ENCODE measurements at places on chromosomes 11 and 22.

- no peak for DNase-seq
Measured at GRCh38 chr11:71929491-71929890, 645 bp downstream of the RNF121 start.

DNA sequence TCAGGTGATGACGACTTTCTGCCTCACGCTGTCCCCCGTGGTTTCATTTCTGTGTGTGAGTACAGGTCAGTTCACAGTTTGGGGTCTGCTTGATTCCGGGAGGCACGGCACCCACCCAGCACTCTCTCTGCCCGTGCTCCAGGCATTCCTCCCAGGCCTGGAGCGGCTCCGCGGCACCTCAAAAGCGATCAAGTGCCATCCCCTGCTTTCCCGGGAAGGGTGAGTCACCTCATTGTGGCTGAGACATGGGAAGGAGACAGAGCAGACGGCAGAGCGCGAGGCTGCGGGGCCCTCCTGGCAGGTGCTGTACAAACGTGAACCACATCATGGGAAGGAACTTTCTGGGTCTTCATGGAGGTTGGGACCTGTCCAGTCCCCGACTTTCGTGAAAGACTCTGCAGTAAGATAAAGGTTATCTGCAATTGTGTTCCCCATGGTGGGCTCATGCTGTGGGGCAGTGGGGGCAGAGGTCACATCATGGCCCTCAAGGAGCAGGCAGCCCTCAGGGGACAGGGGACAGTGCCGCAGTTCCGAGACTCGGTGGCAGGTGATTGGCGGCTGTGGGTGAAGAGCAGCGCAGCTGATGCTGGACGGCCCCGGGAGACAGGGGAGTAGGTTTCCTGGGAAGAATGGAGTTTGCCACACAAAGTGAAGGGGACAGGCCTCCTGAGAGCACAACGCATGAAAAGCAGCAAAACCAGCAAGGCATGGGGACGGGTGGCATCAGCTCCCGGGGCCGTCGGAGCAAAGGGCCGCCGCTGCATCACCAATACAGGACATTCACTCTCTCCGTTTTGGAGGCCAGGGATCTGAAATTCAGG is 65.3 kb downstream of the CELSR1 start:
- no peak for DNase-seq

DNA sequence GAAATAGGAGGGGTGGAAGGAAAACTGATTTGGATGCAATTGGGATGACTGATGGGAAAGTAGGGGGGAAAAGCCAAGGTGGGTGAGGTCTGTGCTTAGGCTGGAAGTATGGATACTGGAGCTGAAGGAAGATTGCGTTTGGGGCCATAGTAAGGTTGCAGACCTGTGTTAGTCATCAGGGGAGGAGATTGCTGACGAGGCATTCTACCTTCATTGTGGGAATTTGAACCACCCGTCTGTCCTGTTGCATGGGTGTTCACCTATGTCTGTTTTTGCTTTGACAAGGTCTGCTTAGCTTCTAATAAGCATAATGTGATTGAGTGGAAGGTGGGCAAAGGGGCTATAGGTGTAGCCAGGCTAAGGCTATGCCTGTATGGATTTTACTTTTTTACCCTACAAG is 323.8 kb downstream of the BLID start:
- DNase-seq, result no peak

DNA sequence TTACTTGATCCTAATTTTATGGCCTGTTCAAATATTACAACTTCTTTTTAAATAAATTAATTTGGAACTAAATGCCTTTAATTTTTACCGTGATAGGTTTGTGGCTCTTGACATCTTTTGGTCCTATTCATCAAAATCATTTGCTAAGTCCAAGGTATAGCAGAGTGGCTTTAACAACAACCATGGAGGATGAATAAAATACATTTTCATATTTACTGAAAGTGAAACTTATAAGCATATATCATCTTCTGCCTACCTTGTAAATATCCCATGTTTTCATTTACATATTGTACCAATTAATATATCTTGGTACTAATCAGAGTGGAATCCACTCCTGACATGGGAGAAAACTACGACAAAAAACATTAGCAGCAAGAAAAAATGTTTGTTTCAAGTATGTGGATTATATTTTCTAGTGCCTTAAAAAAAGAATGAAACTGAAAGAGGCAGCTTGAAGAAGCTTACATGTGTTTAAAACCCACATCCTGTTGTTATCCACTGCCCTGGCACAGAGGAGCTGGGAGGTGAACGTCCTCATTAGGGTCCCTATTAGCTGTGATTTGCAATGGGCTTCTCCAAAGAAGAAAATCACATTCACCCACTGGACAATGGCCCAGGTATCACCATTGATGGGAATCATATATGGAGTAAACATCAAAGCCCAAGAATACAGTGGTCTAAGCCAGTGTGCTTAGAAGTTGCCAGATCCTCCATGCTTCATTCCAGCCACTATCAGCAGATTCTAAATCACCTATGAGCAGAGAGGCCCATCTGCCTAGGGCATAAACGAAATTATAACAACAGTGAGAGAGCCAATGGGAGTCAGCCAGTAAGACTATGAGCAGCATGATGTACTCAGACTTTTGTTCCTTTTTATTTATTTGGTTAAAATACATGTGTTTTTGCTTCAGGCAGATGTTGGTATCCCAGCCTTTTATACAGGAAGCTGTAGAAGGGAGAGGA is 84.7 kb downstream of the MAML2 start:
- DNase-seq, result no peak

DNA sequence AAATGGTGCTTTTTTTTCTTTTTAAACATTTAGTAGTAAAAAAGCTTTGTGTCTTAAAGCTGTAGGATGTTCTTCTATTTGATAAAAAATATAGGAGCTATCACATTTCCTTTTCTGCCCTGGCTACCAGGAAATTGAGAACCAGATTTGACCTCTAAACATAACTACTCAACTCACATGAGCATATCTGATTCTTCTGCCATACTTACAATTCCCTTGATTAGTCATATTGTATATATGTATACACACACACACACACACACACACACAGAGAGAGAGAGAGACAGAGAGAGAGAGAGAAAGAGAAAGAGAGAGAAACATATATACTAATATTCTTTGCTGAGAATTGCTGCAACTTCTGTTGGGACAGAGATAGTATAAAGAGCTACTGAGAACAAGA is 23.0 kb upstream of the GDPD4 start:
- DNase-seq, result no peak

DNA sequence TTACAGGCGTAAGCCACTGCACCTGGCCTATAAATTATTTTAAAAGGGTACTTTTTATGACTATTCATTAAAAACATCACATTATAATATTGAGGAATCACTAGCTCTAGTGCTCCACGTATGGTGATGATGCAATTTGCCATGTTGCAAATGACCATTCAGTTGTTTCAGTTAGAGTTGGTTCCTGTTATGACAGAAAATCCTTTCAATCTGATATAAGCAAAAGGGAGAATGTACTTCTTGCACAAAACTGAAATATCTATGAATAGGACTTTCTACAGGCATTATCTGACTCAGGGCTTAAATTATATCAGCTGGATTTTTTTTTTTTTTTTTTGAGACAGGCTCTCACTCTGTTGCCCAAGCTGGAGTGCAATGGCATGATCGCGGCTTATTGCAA is 45.6 kb upstream of the RRM1 start:
- DNase-seq, result no peak

GRCh38 chr22:20440637-20441591 is 3.3 kb upstream of the SCARF2 start:
- no peak for DNase-seq

GRCh38 chr22:49349181-49349835 is 478.4 kb downstream of the BRD1 start:
- no peak for DNase-seq

- DNase-seq, result no peak
Measured at GRCh38 chr11:96112192-96113128, 188.6 kb upstream of the MTMR2 start.

- DNase-seq, result no peak
Measured at GRCh38 chr11:133898031-133898769, 52.9 kb upstream of the SPATA19 start.

GRCh38 chr11:123390146-123390545 is 39.9 kb upstream of the GRAMD1B start:
- DNase-seq, result no peak

Data from activated T-cell treated with anti-CD3 and anti-CD28 coated beads for 48 hours (primary cell).